ENCODE measurements at places on chromosomes 13 and 19.
A peak's percentile ranks its signal among the peaks of the same experiment; 100 is the strongest.

- DNase-seq, result no peak
Observed at GRCh38 chr13:109096101-109096500, 466.7 kb downstream of the MYO16 start.

DNA sequence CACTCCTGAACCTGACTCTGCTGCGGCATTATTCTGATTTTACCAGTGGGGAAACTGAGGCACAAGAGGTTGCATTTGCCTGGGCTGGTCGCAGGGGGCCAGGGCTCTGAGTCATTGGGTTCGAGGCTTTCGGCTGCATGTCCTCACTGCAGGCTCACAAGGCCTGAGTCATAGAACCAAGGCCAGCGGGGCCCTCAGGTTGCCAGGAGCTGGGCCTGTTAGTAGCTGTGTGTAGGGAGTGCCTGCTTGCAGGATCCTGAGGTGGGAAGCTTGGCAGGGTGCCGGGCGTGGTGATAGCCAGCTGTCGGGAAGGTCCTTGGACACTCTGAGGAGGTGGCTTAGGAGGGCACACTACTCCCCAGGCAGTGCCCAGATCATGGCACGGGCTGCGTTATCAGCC lies 21.6 kb upstream of the F2RL3 start:
- no peak for DNase-seq

GRCh38 chr13:56975647-56976046 lies 165.1 kb upstream of the PRR20A start:
- no peak for DNase-seq

GRCh38 chr13:43223216-43223615 lies 199.8 kb downstream of the DNAJC15 start:
- DNase-seq, result no peak

DNA sequence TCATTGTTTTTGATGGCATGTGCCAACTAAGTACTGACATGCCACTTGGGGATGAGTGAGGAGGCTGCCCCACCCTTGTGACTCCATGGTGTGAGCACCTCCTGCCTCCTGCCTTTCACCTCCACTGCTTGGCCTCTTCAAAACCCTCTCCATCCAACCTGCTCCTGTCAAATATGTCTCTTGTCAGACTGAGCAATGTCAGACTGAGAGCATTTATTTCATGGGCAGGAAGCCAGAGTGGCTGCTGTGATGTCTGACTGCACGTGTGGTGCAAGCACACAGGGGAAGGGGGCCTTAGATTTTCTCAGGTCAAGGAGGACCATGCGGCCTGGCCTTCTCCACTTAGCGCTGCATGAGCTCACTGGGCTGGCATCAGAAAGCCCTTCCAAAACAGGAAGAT lies 68.3 kb downstream of the STARD13 start:
- no peak for DNase-seq

GRCh38 chr13:83048419-83048818 lies 833.9 kb downstream of the SLITRK1 start:
- no peak for DNase-seq

- no peak for DNase-seq
Observed at GRCh38 chr19:43768273-43769050, 12.3 kb downstream of the KCNN4 start.

DNA sequence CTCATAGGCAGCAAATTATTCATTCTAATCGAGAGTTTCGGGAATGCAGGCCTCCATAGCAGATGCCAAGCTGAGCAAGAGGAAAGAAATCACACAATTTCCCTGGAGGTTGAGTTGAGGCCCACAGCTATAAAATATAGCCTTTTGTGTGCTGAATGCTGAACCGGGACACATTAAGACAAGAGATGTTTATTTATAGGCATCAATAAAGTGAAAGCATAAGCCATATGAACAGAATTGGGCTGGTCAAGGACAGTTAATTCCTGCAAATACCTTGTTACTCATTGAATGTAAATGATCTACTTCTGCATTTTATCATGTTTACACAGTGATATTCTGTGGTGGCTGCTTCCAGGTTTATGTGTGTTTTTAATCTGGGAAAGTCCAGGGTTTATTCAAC lies 461.7 kb downstream of the KLF12 start:
- no peak for DNase-seq

- no peak for DNase-seq
Observed at GRCh38 chr13:104289400-104289799, 1223.2 kb upstream of the SLC10A2 start.

DNA sequence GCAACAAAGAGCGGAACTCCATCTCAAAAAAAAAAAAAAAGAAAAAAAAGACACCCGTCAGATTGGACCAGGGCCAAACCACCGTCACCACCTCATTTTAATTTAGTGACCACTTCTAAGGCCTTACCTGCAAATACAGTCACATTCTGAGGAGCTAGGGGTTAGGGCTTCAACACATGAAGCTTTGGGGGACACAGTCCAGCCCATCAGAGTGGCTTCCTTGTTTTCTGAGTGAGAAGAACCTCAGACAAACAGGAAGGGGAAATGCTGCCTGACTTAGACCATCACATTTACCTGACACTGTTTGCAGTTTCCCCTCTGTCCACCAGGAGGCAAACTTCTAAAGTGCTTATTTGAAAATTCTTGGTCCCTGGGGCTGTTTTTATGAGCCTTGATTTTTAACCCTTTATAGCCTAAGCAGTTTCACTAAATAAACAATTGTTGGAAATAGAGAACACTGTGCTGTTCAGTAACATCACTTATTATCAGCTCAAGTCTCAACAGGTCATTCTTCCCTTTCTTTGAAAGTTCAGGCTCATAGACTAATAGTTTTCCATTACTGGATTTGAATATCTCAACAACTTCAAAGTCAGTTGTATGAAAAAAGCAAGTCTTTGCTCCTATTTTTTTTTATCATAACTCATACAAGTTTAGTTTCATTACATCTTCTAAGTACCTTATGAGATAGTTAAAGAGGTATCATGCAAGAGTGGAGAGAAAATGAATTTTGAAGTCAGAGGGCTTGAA lies 74.9 kb upstream of the WASF3 start:
- DNase-seq, result peak; percentile 52

GRCh38 chr19:41796901-41797300 lies 514 bp downstream of the CEACAM3 start:
- no peak for DNase-seq

All from iPS DF 6.9 (cell line).